Gastrocnemius medialis (tissue), 4 donors: ENCODE measurements at places on chromosomes 5 and 9.

DNA sequence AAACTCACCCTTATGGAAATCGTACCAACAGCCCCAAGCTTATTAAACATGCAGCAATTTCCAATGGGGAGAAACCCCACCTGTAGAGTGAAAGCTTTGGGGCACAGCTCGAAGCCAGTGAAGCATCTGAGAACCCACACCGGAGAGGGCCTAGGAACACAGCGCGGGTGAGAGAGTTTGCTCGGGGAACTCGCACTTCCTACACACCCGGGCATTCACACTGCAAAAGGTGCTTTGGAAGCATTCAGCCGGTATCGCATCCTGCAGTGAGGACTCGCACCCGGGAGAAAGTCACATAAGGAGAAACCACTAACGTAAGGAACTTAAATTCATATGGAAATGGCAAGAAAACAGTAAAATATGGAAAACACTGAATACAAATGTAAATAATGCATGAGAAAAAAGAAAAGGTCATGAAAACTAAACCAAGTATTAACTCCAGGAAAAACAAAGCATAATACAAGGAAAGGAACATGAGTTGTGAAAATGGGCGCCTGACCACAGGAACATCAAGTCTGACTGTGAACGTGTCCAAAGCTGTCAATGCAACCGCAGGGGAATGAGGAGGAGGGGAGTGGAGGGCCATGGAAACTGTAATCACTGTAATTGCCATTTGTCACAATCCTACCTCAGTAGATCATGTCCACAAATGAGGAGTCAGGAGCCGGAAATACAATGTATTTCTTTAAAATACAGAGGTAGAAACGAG, 28.7 kb downstream of the CAMSAP1 start:
- no peak for DNase-seq

DNA sequence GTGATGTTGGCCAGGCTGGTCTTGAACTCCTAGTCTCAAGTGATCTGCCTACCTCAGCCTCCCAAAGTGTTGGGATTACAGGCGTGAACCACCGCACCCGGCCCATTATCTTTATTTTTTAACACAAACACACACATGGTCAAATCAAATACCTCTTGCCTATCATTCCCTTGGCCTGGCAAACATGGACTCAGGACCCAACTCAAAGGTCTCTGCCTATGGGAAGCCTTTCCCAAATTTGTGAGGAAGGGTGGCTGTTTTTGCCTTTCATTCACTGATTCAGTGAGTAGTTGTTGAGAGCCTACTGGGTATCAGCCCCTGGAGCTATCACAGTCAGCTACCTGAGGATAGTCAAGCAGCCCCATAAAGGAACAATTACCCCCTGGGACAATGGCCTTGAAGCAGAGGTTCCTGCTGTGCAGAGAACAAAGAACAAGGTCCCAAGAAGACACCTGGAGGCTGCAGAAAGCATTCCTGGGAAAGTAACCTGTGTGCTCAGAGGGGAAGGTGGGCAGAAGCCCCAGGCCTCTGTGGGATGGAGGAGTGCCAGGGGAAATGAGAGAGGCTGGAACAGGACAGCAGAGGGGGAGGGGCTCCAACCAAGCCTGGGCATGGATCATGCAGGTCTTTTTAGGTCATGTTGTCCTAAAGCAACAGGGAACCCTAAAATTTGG, 126.4 kb downstream of the CRB2 start:
- no peak for DNase-seq

- DNase-seq: no peak
These were observed 32.1 kb downstream of the TRMO start for GRCh38 chr9:97889941-97890887.

GRCh38 chr9:136977223-136977622, at the start of gene PTGDS:
TSS of gene PTGDS (plus strand) at chr9:136977504. CDS start at chr9:136977579, 75 bp downstream.
- DNase-seq: no peak

GRCh38 chr9:2281803-2282185, 266.6 kb downstream of the SMARCA2 start:
- no peak for DNase-seq

- no peak for DNase-seq
These were observed 118.7 kb upstream of the ATP10B start for GRCh38 chr5:160970605-160971191.

GRCh38 chr5:141902015-141902814, 21.5 kb upstream of the DELE1 start:
- no peak for DNase-seq

- DNase-seq: peak; percentile 38
These were observed 5.3 kb downstream of the SLC36A3 start for GRCh38 chr5:151298063-151298855.

GRCh38 chr5:139584137-139584536, 23.0 kb downstream of the UBE2D2 start:
- DNase-seq: no peak

DNA sequence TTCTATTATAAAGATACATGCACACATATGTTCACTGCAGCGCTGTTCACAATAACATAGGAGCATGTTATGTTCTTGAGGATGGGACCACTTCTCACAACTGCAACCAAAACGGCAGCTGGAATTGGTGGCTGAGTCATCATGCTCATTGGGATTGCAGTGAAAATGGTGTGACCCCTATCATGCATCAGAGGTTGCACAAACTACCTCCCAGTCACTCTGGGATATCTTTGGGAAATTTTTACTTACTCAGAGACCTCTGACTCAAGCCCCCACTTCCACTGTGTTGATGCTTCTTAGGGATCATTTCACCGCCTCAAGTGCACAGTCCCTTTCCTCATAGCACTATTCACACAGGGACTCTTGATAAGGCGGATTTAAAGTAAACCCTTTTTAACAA, 474.1 kb downstream of the BNC2 start:
- DNase-seq: no peak

DNA sequence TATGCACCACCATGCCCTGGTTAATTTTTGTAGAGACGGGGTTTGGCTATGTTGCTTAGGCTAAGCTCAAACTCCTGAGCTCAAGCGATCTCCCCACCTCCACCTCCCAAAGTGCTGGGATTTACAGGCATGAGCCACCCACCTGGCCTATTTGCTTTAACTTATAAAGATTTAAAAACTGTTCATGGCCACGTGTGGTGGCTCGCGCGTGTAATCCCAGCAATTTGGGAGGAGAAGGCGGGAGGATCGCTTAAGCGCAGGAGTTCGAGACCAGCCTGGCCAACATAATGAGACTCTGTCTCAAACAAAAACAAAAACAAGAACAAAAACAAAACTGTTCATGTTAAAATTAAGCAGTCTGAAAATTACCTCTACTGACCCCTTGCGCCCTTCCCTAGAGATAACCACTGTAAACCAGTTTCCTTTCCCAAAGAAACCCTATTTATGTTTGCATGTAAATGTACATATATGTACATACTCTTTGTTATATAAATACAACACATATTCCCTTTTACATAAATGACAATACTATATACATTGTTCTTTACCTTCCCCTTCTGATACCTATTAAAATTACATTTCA, 1.5 kb downstream of the AK6 start:
- DNase-seq: no peak

GRCh38 chr9:5443850-5444249, 6.1 kb upstream of the PLGRKT start:
- no peak for DNase-seq

- DNase-seq: no peak
These were observed 2.8 kb upstream of the CTNNAL1 start for GRCh38 chr9:109016132-109016531.

- no peak for DNase-seq
These were observed 145.4 kb downstream of the CMYA5 start for GRCh38 chr5:79834754-79835714.

- no peak for DNase-seq
These were observed 261.5 kb downstream of the TLE1 start for GRCh38 chr9:81427870-81428269.

DNA sequence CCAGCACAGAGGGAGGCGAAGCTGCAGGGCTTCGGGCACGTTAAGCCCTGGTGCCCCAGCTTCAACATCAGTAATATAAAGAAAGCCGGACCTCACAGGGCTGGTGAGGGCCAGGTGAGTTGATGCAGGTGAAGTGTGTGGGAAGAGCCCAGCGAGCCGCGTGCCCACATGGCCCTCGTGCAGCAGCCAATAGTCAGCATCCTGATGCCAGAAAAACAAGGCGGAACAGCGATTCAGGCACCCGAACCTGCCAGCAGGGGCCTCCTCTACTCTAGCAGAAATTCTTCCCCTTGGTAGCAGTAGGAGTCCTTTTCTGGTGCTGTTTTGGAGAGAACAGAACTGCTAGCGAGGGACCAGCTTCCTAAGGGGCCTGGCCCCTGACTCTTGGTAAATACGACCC, 7.8 kb downstream of the MED10 start:
- DNase-seq: no peak

DNA sequence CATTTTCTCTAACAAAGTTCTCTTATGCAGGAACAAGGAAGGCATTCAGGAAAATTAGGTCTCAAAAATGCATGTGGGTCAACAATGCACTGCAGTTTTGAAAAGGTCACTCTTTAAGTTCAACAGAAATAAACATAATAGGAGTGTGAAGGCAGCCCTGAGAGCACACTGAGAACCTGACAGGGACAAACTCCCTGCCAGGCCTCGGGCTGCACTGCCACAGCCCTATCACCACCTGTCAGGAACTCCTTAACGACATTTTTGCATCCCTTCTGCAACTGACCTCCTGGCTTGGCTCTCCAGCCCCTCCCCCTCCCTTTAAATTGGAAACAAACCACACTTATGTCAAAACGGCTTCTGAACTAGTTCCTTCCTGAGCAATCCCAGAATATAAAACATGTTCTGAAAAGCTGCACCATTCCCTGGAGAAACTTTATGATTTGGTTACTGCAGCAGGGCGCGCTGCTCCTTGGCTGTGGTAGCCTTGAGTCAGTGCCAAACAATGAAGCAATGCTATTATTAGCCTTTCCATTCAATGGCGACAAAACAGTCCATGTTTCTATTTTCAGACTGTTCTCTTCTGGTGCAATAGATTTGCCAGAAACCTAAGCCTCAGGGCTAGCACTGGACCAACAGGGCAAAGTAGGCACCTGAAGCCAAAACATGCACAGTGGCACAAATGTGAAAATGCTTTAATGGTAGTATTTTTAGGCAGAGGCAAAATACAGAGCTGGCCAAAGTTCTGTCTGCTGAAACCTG, 160.1 kb upstream of the ZNF608 start:
- peak; percentile 89 for DNase-seq

DNA sequence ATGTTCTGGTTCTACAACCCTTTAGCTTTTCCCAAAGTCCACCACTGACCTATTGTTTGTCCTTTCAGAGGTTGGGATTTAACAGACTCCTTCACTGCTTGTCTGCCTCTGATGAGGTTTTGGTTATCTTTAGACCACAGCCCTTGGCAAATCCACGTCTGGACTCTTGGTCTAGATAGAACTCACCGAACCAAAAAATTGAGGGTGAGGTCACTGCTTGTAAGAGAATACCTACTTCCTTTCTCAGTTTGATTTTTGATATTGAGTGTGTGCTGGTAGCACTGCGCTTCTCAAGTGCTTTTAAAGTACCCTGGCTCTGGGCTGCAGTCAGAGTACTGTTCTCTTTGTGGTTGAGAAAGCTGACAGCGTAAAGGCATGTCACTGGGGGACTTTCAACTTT, 61.7 kb downstream of the JMY start:
- no peak for DNase-seq

DNA sequence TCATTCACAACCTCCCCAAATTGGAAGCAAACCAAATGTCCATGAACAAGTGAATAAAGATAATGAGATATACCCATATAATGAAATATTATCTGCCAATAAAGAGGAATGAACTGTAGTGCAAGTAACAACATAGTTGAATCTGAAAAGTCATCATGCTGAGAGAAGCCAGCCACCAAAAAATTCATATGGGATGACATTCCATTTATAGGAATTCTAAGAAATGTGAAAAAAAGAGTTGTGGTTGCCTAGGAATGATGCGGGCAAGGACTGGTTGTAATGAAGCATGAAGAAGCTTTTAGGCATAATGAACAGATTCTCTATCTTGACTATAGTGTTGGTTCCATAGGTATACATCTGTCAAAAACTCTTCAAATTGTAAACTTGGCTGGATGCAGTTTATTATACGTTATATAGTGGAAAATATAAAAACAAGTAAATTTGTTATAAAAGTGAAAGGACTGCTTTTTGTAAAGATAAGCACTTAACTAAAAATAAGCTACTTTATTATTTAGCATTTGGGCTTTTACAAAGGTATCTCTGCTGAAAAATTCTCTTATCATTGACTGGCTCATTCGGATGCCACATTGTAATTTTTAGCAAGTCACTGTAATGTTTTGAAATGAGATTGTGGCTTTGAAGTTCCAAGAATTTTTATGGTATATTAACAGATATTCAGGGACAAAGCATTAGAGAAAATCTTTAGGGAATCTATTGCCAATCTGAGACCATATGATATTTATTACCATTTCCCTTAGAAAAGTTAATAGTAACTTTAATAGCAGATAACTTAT, 21.2 kb upstream of the TTC23L start:
- DNase-seq: no peak

DNA sequence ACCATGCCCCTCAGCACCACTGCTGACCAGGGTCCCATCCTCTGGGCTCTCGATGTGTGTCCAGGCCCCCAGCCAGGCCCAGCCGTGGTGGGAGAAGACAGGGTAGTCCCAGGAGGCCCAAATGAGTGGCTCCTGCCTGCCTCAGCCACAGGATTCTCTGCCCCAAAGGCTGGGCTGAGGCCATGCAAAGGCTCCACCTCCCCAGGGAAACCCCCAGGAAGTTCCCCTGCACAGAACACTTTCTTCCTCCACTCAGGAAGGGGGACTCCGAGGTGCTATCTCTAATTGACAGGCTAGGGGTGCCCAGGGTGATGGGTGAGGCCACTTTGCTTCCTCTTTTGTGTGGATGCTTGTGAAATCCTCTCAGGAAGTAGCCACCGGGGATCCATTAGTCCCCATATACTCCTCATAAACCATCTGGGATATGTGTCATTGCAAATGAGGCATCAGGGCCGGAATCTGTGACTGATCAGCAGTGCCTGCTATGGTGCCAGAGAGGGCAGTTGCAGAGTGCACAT, 23.1 kb upstream of the TDRD7 start:
- DNase-seq: no peak

- no peak for DNase-seq
These were observed 13.7 kb upstream of the CAMSAP1 start for GRCh38 chr9:135920973-135921585.

GRCh38 chr5:112820246-112820645, 40.8 kb upstream of the SRP19 start:
- DNase-seq: no peak

- no peak for DNase-seq
These were observed 195.2 kb downstream of the AOPEP start for GRCh38 chr9:94921656-94922055.

DNA sequence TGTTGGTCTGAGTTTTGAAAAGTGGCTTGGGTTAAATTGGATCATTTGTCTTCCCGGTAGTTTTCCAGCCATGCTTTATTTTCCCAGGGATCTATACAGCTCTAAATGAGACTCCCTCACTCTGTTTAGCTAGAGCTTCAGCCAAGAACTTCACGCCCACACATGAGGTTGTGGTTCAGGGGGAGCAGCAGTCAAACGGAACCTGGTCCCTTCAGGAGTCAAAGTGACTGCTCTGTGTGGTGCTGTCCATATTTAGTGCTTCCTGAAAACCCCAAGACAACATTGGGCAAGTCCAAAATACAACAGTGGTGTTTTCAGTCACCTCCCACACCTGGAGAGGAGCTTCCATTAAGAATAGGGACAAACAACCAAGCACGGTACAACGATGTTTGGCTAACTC, 90.5 kb downstream of the ANKH start:
- DNase-seq: no peak

GRCh38 chr5:180433032-180433422, 61.2 kb upstream of the CNOT6 start:
- no peak for DNase-seq

- no peak for DNase-seq
These were observed 508.3 kb upstream of the DAB2 start for GRCh38 chr5:39933061-39933460.

GRCh38 chr9:89740722-89741121, 135.9 kb downstream of the GADD45G start:
- no peak for DNase-seq

GRCh38 chr9:5900622-5901021, 9.9 kb downstream of the MLANA start:
- DNase-seq: no peak
